ENCODE measurements at places on chromosomes 6 and 20.

- DNase-seq: no peak
Measured at GRCh38 chr6:145047891-145048290, 687.4 kb downstream of the EPM2A start.

- DNase-seq: no peak
Measured at GRCh38 chr6:42403831-42404230, 47.9 kb downstream of the TRERF1 start.

- DNase-seq: no peak
Measured at GRCh38 chr6:119052292-119052889, 26.1 kb downstream of the FAM184A start.

GRCh38 chr6:105107207-105107606 lies 72.6 kb downstream of the POPDC3 start:
- no peak for DNase-seq

- DNase-seq: no peak
Measured at GRCh38 chr20:63145156-63145555, 70.8 kb downstream of the YTHDF1 start.

- no peak for DNase-seq
Measured at GRCh38 chr6:10262505-10262904, 152.4 kb downstream of the TFAP2A start.

- DNase-seq: no peak
Measured at GRCh38 chr6:143783077-143783476, 60.1 kb upstream of the LTV1 start.

DNA sequence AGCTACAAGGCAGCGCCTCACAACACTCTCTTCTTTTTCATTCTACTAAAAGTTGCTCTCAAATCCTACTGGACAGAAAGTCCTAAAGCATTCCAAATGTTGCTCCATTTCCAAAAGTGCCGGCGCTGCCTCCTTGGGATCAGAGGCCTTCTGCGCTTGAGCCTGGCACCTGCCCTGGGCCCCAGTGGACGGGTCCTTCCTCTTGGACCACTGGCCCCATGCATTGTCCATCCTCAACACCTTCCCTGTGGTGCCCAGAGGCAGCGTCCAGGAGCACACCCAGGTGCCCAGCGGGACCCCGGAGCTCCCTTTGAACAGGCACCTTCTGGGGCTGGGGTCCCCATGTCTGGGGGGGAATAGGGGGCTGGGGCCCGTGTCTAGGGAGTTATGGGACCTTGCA lies 205.2 kb downstream of the ERMARD start:
- DNase-seq: no peak

GRCh38 chr6:64280569-64280968 lies 645.0 kb downstream of the PHF3 start:
- DNase-seq: peak; percentile 57

DNA sequence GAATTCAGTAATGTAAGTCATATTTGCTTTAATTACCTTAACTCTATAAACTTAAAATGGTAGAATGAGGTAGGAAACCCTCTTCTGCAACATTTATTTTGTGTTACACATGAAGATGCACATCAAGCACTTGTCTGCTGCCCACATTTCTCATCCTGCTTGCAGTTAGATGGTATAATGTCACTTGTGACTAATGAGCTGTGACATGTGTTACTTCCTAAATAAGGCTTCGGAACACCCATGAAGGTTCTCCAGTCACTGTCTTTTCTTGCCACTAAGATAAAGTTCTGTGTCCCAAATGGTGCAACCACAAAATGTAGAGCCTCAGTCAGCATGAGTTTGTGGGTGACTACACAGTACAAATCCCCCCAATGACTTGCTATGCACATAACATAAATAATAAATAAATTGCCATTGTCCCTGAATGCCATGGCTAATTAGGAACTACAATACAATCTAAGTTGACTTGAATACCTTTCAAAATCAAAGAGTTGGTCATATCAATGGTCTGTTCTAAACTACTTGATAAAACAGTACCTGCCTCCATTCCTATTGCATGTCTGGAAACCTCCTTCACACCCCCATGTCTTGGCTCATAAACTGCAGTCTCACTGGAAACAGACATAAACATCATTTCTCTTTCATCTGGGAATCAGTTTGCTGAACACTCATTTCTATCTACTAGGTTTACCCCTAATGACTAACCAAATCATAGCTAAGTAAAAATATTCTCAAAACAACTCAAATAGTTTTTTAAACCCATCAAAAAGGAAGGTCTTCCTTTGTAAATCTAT lies 157.2 kb downstream of the PTPRK start:
- no peak for DNase-seq

DNA sequence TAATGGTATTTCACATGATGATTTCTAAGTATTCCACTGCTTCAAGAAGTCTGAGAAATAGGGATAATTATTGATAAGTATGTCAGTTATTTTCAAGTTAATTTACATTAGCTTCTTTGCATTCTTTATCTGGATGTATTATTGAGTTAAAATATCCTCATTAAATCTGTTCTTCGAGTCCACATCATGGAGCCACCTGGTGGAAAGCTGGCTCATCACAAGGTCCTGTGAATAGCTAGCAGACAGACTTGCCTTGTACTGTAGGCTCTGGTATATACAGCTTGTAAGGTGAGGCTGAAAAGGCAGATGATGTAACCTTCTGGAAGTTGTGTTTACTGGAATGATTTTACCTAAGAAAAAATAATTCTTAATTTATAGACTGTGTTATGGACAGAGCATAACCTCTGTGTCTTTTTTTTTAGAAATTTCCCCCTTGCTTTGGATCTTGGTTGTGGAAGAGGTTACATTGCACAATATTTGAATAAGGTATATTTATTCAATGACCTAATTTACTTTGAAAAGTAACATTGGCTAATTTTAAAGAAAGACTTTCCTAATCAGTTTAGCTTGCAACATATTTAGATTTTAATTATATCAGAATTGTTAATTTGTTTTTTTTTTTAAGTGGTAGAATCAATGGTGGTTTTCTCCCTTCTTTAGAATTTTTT lies 3.5 kb downstream of the NDUFAF5 start:
- DNase-seq: peak; percentile 49

DNA sequence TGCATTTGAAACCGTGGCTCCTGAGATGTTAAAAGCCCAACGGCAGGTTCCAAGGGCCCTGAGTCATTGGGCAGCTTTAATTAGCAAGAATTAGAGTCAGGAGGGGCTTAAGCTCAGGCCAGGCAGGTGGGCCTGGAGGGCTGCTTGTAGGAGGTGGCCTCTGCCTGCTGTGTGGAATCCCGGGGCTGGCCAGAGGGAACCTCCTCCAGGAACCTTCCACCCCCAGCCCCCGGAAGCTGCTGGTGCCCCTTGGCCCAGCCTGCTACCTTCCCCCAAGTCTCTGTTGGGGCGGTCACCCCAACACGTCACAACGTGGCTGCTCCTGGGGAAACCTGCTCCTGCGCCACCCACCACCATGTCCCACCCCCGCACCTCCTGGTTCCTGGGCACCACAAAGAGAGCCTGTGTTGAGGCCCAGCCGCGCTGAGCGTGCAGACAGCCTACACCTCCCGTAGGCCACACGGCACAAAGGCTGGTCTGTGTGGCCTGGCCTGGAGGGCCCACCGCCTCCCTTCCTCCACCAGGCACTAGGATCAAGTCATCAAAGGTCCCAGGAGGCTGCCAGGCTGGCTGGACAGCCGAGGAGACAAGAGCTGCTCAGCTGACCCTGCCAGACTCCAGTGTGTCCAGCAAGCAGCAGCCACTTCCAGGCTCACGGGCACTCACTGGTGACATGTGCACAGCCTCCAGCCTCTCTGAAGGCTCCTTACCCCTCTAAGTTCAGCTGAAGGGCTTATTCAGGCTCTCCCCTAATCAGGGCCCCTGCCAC lies 86.3 kb downstream of the SNX5 start:
- DNase-seq: no peak

DNA sequence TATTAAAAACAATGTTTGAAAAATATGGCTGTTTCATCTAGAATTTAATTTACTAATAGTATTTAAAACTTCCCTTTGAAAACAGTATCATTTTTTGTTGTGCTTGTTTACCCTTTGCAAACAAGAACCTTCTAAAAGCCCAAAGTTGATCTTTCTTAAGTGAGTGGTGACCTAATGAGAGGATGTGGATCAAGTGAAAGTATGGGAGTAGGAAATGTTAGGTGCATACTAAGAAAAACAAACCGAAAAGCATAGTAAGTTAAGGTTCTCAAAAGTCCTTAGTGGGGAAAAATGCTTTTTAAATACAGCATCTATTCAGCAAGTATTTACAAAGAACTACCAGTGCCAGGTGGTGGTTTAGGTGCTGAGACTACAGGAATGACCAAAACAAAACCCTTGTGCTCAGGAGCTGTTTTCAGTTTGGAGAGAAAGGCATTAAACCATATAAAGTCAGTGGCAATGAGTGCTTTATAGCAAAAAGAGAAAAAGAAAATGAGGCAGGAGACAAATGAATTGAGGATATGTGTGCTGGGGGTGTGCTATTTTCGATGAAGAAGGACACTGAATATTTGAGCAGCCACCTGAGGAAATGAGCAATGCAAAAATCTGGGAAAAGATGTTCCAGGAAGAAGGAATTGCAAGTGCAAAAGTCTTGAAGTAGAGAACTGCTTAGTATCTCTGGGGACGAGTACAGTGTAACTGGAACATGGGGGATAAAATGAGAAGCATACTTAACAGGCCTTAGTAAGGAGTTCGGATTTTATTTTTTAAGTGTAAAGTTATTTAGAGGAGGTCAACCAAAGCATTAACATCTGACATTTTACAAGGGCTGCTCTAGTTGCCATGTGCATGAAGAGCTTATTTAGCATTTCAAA lies 24.0 kb downstream of the RNF146 start:
- no peak for DNase-seq

GRCh38 chr6:103504501-103505154 lies 1355.1 kb downstream of the HACE1 start:
- DNase-seq: no peak

- no peak for DNase-seq
Measured at GRCh38 chr20:34768096-34768495, 57.4 kb downstream of the NCOA6 start.

- DNase-seq: no peak
Measured at GRCh38 chr6:10309457-10310329, 105.2 kb downstream of the TFAP2A start.

DNA sequence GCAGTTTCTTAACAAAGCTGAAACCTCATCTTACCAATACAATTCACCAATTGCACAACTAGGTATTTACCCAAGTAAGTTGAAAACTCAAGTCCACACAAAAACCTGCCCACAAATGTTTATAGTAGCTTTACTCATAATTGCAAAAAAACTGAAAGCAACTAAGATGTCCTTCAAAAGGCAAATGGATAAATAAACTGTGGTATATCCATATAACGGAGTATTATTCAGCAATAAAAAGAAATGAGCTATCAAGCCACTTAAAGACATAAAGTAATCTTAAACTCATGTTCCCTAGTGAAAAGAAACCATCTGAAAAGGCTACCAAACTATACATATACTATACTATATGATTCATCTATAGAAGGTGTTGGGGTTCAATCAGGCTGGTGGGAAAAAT lies 179.7 kb downstream of the HACE1 start:
- no peak for DNase-seq

DNA sequence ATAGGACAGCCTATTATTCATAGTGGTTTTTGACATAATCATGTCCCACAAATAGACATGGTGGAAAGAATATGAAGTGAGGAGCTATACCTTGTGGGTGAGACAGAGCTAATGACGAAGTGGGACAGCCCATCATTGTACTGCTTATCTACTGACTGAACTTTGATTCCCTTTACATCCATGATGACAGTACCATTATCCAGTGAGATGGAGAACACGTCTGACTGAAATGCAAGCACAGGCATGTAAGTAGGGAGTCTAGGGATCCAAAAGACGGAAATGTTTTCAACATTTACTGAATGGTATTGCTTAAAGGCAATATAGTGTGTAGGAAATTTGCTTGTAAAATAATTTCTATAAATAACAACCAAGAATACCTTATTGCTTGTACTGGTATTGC lies 43.5 kb downstream of the FAM229B start:
- no peak for DNase-seq

DNA sequence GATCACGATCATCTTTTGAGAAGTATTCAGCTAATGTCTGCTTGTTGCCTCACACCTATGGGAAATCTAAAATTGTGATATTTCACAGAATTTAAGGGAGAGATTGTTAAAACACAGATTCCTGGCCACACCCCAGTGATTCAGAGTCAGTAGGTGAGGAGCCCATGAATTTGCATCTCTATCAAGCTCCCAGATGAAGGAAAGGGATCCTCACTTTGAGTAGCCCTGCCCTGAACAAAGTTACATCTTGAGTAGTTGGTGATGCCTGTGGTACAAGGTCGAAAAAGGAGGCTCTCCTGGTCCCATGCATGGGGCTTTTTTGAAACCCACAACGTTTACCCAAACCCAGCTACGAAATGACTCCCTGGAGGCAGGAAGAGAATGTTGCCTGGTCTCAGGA lies 79.5 kb downstream of the PAK5 start:
- DNase-seq: no peak

GRCh38 chr20:32040142-32040953 lies 11.7 kb upstream of the HCK start:
- DNase-seq: peak; percentile 88

- peak; percentile 34 for DNase-seq
Measured at GRCh38 chr20:20712004-20712473, 405 bp downstream of the RALGAPA2 start.

GRCh38 chr20:21607971-21608725 lies 94.3 kb upstream of the NKX2-2 start:
- no peak for DNase-seq

- DNase-seq: peak; percentile 19
Measured at GRCh38 chr20:46088409-46089166, 1.2 kb downstream of the NCOA5 start.
